ENCODE measurements at places on chromosomes 11 and 22. TPM values are rescaled to one million over a fixed set of nuclear protein-coding genes. Genes with fewer than 3 reads are reported as not detected.

IGSF9B gene
- total RNA-seq = not detected

CAPN5 gene
- total RNA-seq = 11.6 TPM

TMEM132A gene
- total RNA-seq = 158 TPM

CSF2RB gene
- under 0.01 TPM for total RNA-seq

WT1 gene
- 8.5 TPM for total RNA-seq

SLC22A8 gene
- not detected for total RNA-seq

CRYAB gene
- 9.3 TPM for total RNA-seq

SCGB2A2 gene
- total RNA-seq = not detected

KRTAP5-9 gene
- total RNA-seq = not detected

CHKB gene
- total RNA-seq = 29.1 TPM

MB gene
- total RNA-seq = not detected

OR5M8 gene
- total RNA-seq = not detected

MMP7 gene
- not detected for total RNA-seq

ISX gene
- not detected for total RNA-seq

TREH gene
- not detected for total RNA-seq

CCDC134 gene
- total RNA-seq = 7.4 TPM

NCF4 gene
- total RNA-seq = not detected

ZNF214 gene
- total RNA-seq = 1.8 TPM

FGF4 gene
- total RNA-seq = not detected
